ENCODE measurements at places on chromosomes 7 and 10.

GRCh38 chr10:1416456-1417037 lies 320.8 kb downstream of the ADARB2 start:
- DNase-seq: peak; percentile 4

DNA sequence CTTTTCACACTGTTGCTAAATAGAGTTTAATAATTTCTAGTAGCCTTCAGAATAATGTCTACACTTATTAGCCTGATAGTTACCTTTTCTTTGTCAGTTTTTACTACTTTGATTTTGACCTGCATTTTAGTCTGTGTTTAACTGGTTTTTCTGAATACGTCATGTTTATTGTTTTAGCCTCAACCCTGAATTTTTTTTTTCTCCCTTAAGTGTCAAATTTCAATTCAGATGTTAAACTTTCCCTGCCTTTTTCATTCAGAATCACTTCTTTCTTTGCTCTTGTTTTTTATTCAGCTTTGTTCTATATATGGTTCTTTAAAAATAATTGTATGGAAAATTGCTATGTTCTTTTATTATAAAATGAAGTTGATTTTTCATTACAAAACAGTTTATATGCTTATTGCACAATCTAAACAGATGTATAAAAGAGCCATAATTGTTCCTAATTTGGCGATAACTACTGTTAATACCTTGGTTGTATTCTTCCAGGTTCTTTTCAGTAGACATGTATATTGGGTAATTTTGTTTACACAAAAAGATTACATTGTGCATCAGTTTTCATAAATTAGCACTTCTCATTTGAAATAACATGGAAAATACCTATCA lies 159.7 kb downstream of the ADK start:
- no peak for DNase-seq

DNA sequence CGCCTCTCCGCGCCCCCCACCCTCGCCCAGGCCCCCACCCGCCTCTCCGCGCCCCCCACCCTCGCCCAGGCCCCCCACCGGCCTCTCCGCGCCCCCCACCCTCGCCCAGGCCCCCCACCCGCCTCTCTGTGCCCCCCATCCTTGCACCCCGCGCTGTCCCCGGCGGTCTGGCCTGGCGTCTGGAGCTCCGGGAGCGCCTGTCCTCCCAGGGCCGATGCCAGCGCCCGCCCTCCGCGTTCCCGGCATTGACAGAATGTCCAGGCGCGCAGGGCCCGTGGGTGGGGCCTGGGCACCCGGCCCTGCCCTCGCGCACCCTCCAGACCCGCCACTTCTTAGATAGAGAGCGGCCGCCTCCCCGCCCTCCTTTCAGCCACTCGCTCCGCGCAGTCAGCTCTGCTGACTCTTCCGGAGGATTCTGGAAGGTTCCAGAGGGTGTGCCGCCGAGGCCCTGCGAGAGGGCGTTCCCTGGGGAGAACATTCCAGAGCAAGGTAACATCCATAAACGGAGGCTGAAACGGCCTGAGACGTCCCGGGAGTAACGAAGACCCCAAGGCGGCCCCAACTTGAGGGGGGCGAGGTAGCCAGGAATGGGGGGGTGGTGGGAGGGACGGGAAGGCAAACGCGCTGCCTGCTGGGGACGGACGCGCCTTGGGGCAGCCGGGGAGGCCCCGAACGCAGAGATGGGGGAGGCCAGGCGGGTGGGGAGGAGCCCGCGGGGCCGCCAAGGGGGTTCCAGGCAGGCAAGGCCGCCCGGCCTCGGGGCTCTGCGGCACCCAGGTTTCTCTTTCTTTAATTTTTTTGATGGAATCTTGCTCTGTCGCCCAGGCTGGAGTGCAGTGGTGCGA lies 117.8 kb downstream of the DYNC2I1 start:
- no peak for DNase-seq

- no peak for DNase-seq
Observed at GRCh38 chr7:44382459-44383265, 57.3 kb upstream of the CAMK2B start.

DNA sequence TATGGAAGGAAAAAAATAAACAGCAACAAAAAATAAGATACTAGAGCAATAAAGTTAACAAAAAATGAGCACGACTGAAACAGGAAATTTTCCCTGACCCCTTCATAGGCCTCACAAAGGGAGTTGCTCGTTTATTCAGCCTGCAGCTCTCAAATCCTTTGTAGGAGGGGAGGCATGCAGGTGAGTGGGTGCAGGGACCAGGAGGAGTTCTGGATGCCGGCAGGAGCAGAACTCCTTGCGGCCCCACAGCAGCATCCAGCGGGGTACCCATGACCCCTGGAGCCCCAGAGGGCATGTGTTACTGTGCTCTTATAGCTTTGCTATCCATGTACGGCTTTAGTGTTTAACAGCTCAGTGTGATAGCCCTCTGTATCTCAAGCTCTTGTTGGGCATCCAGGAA lies 5.8 kb downstream of the TAS2R39 start:
- DNase-seq: no peak

DNA sequence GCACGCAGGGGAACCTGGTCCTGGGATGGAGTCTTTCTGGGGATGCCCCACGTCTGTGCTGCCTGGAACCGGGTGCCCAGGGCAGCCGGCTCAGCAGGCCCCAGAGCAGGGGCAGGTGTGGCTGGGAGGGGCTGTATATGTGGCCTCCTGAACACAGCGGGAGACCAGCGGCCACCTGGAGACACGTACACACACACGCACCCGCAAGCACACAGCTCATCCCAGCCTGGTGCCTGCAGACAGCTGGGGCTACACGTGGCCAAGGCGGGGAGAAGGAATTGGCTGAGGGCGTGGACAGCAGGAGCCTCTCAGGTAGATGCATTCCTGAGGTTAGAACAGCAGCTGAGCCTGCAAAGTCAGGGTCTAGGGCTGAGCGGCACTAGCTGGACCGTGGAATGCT lies 14.0 kb downstream of the ADAM8 start:
- peak; percentile 69 for DNase-seq

GRCh38 chr7:121138262-121138933 lies 149.9 kb downstream of the CPED1 start:
- DNase-seq: peak; percentile 86

DNA sequence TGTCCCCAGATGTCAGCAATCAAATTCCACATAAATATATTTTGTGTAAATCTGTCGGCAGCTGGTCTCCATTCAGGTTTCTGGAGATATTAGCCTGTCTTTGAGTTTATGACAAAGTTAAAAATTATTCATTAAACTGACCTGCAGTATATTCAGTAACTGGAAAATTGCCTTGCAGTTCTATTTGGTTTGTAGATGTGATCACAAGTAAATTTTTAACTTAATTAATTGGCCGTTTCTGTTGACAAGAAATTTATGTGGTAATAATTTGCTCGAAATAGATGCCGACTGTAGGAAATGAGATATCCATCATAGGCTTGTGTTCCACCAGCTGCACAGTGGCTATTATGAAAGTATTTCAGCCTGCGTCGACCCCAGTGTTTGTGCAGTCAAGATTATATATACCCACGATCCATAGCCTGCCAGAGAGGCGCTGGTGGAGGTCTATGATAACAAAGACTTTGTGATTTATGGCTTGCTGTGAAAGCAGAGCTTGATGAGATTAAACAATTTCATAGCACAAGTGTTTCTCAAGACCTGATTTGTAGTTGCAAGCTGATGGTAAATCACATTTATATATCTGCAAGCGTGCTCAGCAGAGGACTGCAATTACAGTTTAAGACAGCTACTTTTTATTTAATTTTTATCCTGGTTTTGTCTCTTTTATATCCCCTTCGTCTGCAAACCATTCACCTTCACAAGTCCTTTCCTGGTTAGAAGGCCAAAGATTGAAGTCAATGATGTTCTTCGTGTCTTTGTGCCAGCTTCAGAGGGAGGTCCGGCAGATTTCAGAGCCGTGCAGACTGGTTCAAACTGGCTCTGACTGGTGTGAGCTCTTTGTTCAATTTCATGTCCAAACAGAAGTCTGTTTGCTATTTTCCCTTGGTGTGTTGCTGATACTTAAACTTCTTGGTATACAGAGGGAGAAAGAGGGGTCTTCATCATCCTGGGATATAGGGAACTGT lies 850.9 kb downstream of the LRMDA start:
- peak; percentile 58 for DNase-seq

GRCh38 chr7:30022991-30023390 lies 3.5 kb downstream of the FKBP14 start:
- no peak for DNase-seq

DNA sequence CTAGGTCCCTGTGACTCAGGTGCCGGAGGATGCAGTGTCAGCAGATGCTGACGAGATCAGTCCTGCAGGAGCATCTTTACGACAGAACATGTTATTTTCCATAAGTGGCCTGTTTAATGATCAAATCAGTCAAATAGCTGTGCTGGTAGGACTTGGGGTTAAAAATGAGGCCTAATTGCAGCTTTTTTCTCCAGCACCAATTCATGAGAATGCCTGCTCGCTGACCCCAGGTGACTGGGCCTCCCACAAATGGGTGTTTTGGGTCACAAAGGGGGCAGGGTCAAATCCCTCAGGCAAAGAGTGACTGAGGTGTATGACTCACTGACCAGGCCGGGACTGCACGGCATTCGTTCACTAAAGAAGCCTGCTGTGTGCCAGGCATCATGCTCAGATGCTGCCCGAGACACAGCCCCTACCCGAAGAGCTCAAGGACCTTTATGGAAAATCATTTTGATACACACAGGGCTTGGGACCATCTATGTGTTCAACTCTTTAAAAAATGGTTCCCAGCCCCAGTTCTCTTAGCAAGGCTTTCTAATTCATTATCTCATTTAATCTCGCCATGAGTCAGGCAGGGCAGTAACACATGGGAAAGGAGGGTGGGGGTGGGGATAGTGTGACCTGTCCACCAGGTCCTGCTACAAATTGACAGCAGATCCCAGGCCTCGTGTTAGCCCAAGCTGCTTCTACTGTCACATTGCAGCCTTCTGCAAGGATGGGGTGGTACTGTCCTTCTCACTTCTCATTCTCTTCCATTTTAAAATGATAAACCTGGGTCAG lies 21.1 kb downstream of the ZNF775 start:
- DNase-seq: no peak

- peak; percentile 94 for DNase-seq
Observed at GRCh38 chr10:98555021-98555619, 108.4 kb upstream of the HPS1 start.

DNA sequence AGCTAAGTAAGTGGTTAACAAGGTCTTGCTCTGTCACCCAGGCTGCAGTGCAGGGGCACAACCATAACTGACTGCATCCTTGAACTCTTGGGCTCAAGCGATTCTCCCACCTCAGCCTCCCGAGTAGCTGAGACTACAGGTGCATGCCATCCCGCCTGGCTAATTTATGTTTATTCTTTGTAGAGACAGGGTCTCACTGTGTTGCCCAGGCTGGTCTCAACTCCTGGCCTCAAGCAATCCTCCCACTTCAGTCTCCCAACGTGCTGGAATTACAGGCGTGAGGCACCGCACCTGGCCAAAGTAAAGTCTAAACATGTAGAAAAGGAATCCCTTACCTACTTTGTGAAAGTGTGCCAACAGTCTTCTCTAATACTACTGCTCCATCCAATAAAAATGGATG lies 17.9 kb downstream of the PARD3 start:
- DNase-seq: no peak

DNA sequence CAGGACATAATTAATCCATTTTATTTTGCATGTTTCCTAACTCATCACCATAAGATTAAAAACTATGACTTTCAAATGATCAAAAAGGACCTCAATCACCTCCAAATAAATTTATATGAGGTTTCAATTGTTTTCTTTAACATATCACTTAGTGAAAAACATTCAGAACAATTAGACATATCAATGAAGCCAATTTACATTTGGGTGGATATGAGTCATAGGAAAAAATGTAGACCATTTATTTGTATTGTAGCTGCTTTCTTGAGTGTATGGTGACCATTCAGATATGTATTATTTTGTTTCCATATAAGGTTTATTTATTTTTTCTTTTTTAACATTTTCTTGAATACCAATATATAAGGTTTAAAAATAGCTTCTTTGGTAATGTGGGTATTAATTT lies 13.3 kb upstream of the EXOC6 start:
- DNase-seq: no peak

DNA sequence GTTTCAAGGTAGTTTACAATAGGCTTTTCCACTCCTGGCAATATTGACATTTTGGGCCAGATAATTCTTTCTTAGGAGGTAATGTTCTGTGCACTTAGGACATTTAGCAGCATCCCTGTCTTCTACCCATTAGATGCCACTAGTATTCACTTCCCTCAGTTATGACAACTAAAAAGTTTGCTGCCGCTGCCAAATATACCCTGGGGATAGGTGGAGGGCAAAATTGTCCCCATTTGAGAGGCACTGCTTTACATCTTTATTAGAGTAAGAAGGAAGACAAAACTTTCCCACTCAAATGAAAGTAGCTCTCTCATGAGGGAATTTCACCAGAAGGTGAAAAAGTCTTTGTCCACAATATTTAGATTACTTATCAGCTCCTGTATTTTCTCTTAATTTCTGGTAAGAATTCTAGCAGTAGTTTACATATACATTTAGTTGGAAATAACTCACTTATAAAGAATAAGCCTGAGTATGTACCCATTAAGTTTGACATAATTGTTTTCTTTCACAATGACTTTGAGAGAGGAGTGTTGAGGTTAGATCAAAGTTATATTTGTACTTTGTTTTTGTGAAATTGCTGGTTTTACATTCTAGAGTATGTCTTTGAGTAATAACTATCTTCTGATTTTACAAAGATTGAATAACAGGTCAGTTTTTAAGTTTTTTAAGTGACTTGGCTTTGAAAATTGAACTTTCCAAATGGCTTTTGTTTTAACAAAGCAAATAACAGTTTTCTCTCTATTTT lies 46.0 kb downstream of the HELLS start:
- DNase-seq: no peak

GRCh38 chr10:77458986-77459590 lies 178.5 kb downstream of the KCNMA1 start:
- DNase-seq: no peak

DNA sequence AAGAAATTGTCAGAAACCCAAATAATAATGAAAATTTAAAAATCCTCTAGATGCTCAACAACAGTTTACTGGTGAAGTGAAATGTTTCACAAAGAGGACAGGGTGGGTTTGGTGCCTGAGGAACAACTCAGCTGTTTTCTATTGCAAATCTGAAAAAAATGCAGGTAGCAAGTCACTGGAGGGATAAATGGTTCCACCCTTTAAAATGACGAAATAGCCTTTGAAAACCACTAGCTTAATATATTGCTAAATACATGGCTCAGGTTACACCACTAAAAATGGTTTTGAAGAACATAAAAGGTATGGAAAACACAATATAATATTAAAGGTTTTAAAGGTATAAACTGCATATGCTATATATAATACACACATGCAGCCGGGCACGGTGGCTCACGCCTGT lies 69.5 kb downstream of the LMBR1 start:
- DNase-seq: no peak

- DNase-seq: no peak
Observed at GRCh38 chr7:115033917-115034459, 112.1 kb downstream of the MDFIC start.

DNA sequence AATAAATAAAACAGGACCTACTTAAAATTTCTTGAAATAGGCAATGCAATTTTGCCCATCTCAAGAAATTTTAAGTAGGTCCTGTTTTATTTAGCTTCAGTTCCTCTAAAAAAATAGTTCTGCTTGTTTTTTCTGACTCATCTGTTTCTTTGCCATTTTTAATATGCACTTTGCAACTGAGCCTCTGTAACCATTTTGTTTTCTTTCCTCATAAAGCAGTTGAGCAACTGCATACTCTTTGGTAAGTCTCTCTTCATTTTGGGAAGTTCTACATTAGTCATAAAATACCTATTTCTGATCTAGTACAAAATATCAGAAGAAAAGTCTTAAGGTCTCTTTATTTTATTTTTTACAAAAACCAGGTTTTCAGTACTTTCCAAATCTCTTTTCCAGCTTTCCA lies 18.0 kb downstream of the TAS2R40 start:
- DNase-seq: no peak

GRCh38 chr7:25308906-25309705 lies 80.8 kb upstream of the NPVF start:
- no peak for DNase-seq

GRCh38 chr7:92653136-92653535 lies 62.9 kb upstream of the FAM133B start:
- no peak for DNase-seq

Measured in NCI-H345 (cell line).